ENCODE measurements at places on chromosomes 5 and 9.

GRCh38 chr9:89759572-89759971, 154.8 kb downstream of the GADD45G start:
- no peak for DNase-seq

DNA sequence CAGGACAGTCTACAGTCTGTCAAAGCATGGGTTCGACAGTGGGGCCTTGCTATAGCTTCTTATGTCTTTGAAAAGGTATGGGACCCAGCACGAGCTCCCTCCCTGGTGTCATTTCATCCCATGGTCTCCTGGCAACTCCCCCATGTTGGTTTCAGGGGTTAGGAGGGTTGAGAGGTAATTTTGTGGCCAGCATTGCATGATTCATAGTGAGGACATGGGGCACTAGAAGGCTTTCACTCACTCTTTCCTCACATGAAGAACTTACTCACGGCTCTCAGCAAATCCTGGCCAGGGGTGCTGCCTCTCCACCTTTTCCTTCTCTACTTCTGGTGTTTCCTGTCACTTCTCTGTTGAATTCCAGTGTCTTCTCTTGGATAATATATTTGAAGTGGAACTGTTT, 134.7 kb upstream of the TNPO1 start:
- no peak for DNase-seq

DNA sequence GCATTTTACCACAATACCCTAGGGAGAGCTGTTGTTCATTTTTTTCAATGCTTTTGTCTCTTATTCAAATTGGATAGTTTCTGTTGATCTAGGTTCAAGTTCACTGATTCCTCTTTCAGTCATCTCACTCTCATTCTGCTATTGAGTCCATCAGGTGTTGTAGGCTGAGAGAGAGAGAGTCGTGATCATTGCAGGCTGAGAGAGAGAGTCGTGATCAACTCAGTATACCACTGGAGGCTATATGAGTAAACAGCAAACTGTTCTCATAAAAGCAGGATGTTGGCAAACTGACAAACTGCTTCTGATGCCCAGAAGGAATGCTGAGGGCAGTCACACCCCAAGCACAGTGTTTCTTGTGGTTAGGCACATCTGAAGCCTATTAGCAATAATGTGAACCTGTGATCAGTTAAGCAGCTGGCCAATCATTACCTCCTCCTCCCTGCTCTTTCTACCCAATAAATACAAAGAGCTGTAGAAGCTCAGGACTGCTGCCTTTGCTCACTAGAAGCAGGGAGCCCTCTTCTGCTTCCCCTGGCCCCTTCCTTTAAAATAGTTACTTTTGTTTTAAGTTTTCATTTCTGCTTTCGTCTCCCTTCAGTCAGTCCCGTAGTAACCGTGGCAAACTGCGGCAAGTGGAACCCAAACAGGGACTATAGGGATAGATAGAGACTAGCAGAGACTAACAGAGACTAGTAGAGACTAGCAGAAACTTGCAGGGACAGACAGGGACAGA, 476.1 kb upstream of the ACO1 start:
- no peak for DNase-seq

- DNase-seq = no peak
Observed at GRCh38 chr5:166726406-166726805, 1565.0 kb upstream of the WWC1 start.

GRCh38 chr5:168159425-168159824, 132.0 kb upstream of the WWC1 start:
- no peak for DNase-seq

- no peak for DNase-seq
Observed at GRCh38 chr5:74648835-74649293, 8.3 kb upstream of the ENC1 start.

DNA sequence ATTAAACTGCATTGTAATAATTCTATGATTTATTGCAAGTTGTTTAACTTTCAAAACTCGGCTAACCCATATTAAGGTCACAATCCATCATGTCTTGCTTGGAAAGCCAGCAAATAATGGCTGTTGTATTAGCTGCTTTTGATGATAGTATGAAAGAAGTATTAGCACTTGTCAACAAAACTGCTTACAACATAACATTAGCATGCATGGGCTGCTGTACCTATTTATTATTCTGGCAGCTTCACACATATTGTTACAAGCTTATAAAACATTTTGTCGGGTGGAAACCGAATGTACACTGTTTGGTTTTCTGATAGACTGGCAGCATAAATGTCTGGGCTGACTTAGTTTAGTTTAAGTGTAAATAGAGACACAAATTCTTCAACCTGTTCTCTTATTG, 378.3 kb downstream of the KIAA0825 start:
- no peak for DNase-seq

GRCh38 chr9:131585375-131585774, 40.1 kb downstream of the PRRT1B start:
- DNase-seq = no peak

- no peak for DNase-seq
Observed at GRCh38 chr5:71860048-71860447, 141.0 kb downstream of the CARTPT start.

DNA sequence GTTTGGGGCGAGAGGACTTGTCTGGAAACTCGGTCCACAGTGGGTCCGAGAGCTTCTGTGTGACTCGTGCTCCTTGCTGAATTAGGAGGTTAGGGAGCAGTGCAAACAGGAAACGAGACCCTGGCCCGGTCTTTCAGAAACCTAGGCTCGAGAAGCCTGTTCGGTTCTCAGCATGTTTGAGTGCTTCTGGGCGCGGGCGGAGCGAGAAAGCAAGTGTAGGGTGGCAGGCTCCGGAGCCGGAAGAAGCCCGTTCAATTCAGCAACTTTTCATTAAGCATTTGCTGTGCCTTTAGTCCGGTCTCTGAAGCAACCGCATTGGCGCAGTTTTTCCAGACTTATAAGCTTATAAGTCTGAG, 547 bp downstream of the CLTA start:
- DNase-seq = no peak

- DNase-seq = peak; percentile 26
Observed at GRCh38 chr5:66246608-66247007, 102.5 kb downstream of the SREK1 start.

DNA sequence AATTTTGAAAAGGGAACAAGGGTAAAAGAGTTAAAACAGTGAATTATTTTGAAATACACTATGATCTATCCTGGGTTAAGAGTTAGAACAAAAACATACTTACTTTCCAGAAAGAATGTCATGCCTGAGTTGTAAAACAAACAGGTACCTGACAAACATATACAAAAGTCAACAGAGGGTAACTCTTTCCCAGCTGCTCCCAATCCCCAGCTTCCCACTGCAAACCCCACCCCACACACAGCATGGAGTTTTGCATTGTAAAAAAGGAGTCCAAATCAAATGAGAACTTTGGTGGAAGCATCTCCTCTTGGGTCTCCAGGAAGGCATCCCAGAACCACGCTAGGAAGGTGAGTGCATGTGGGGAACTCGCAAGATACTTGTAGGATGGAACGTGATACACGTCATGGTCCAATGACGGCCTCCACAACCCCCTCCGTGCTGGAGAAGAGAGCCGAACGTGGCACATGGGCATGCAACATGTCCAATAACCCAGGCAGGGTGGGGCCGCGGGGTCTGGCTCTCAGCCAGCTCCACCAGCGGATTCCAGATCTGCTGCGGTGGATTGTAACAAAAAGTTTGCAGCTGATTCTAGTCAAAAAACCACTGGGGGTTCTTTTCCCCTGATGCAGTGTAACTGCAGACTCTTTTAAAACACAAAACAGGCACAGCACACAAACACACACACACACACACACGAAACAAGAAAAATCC, 55.8 kb downstream of the EPB41L4B start:
- no peak for DNase-seq

- DNase-seq = no peak
Observed at GRCh38 chr5:149938279-149938678, 6.3 kb downstream of the PDE6A start.

DNA sequence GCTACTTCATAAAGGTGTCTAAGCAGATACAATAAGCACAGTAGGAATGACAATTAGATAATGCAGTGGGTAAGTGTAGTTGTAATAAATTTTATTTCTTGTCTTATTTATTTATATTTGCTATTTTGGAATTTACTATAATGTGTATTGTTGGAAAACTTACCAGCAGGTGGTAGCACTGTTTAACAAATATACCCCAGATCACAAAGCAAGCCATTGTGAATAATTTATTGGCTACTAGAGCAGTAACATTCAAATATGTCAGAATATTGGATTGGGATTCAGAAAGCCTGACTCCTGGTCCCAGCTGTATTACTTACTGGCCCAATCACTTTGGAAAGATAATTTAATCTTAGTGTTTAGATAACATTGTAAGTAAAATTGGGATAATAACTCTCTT, 78.0 kb downstream of the ISOC1 start:
- no peak for DNase-seq

- DNase-seq = no peak
Observed at GRCh38 chr5:122585371-122585770, 189.5 kb upstream of the SNX2 start.

DNA sequence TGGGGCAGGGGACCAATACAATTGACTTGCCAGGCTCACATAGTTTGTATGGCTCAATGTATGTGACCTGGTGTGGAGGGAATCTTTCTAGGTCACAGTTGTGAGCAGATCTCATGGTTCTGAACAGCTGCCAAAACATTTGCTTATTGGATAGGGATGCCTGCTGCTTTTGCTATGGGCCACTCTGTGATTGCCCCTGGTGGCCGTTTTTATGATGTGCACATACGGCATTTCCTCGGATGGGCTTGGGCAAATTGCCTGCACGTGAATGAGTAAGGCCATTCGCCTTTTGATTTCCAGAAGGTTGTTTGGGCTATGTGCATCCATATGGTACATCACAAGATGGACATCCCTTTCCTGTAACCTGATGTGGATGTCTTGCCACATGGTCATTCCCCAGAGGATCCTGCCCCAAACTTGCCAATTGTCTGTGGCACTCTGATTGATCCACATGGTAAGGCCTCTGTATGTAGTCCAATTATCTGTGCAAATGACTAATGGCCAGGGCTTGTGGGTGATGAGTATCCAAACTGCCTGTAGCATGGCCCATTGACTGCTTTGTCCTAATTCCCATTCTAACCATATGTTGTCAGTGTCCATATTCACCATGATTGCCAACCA, 10.7 kb upstream of the SLC22A4 start:
- no peak for DNase-seq

- DNase-seq = no peak
Observed at GRCh38 chr5:110865400-110866094, 126.7 kb downstream of the SLC25A46 start.

- no peak for DNase-seq
Observed at GRCh38 chr5:180825768-180826525, 23.3 kb upstream of the MGAT1 start.

- DNase-seq = no peak
Observed at GRCh38 chr9:68978066-68978465, 35.8 kb downstream of the PRKACG start.

All from AG04449 (cell line).